Stimulated activated CD4-positive, alpha-beta T cell treated with anti-CD3 and anti-CD28 coated beads, Interleukin-1b, Interleukin-23, amount 100 ng/mL, for 1 hour (primary cell): ENCODE measurements at places on chromosomes 1 and 21.

DNA sequence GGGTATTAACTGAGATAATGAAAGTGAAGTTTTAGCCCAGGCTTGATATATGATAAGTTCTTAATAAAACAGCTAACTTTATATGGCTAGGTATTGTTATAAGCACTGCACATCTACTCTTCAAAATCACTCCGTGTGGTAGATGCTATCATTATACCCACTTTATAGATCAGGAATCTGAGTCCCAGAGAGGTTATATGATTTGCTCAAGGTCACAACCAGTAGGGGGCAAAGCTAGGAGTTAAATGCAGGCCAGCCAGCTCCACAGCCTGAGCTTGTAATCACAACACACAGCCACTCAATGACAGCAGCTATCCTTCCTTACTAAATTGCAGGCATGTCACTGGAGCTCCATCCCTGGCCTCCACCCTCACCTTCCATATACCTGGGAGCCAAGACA lies 115.8 kb downstream of the CAPN8 start:
- no peak for DNase-seq

DNA sequence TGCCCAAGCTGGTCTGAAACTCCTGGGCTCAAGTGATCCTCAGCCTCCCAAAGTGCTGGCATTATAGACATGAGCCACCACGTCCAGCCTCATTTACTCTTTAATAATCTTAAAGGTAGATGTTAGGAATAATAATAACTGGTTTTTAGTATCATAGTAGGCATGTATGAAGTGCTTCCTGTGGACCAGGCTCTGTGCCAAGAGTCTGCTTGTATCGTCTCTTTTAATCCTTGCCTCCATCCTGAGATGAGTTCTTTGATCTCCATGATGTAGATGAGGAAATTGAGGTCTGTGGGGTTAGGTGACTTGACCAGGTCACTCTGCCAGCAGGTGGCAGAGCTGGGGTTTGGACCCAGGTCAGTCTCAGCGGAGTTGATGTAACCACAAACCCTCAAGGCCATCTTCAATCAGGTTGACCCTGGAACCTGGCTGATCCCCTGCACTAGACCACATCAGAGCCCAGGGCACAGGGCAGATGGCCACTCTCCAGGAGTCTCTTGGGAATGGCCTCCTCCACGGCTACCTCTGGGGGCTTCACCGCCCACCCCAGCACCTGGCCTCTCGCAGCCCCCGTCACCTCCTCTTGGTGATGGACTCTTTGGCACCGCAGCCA lies 11.3 kb downstream of the EFHD2 start:
- DNase-seq: no peak

GRCh38 chr1:31007462-31007991 lies 58.0 kb downstream of the PUM1 start:
- DNase-seq: no peak

DNA sequence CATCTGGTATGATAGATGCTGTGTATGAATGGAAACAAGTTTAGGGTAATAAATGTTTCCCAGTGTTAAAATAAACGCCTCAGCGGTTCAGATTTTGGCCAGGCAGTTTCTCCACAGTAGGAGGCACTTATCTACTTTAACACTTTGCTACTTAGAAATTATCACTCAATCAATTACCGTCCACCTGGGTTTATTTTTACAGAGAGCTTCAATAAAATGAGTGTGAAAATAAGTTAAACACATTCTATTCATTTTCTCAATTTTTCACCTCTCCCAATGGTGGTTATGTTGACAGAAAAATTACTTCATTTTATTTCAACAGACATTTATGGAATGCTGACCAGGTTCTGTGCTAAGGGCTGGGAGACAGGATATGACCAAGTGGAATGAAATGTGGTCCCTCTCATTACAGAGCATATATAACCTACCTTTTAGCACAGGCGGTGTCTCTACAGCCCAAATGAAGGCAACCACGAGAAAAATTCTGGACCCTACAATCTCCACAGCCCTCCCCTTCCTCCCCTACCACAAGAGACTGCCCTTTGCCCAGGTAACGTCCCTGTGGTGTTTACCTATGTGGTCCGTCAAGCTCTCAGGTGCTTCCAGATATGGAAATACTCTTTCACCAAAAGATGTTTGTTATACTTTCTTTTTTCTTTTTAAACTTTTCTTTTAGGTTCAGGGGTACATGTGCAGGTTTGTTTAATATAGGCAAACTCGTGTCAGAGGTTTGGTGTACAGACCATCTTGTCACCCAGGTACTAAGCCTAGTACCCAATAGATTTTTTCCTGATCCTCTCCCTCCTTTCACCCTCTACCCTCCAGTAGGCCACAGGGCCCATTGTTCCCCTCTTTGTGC lies 105.5 kb downstream of the HLCS start:
- no peak for DNase-seq

GRCh38 chr1:1042835-1043234 lies 22.9 kb downstream of the AGRN start:
- DNase-seq: no peak

DNA sequence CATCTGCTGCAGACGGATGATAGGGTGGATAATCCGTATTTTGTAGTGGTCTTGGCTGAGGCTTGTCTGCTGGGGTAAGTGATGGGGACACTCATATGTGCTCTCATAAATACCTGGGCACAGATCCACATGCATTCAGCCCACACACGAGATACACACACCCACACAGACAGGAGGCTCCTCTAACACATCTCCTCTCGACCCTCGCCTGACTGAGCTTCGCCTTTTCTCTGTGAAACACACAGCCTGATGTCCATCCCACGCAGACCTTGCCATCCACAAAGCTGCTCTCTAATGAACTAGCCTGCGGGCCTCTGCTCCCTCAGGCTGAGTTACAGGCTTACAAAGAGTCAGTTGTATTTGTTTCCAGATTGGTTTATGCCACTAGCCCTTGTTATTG lies 96.3 kb upstream of the CSF3R start:
- no peak for DNase-seq

DNA sequence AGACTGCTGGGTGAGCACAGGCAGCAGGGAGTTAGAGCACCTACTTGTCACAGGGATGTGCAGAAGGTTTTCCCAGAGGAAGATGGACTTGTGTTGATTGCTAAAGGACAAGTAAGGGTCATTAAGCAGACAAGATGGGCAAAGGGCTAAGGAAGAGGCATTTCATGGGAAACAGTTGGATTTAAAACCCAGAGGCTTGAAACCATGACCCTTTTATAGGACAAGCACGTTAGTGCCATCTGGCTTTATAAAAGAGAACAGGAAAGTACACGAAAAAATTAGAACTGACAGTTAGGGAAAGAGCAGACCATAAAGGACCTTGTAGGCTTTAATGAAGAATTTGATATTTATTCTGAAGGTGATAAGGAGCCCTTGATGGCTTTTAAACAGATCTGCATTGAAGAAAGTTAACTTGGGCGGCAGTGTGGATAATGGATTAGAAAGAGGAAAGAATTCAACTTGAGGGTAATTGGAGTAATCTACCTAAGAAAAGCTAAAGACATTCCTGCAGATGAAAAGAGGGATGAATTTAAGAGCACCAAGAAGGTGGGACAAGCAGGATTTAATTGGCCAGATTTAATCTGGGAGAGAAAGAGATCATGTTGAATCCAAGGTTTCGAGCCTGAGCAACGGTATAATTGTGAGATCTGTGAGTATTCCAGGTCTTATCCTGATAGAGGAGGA lies 68.6 kb downstream of the ZC3H11B start:
- DNase-seq: no peak

DNA sequence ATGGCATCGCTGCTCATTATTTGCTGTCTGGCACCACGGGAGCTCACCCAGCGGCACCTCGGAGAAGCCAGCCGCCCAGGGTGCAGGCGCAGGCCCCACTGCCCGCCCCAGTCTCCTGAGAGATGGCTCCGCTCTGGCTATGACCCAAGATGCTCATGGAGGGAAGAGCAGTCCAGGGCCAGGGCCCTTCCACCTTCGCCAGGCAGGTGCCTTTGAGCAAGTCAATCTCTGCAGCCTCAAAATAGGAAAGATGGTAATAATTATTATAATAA lies 437.3 kb downstream of the KIF26B start:
- no peak for DNase-seq

DNA sequence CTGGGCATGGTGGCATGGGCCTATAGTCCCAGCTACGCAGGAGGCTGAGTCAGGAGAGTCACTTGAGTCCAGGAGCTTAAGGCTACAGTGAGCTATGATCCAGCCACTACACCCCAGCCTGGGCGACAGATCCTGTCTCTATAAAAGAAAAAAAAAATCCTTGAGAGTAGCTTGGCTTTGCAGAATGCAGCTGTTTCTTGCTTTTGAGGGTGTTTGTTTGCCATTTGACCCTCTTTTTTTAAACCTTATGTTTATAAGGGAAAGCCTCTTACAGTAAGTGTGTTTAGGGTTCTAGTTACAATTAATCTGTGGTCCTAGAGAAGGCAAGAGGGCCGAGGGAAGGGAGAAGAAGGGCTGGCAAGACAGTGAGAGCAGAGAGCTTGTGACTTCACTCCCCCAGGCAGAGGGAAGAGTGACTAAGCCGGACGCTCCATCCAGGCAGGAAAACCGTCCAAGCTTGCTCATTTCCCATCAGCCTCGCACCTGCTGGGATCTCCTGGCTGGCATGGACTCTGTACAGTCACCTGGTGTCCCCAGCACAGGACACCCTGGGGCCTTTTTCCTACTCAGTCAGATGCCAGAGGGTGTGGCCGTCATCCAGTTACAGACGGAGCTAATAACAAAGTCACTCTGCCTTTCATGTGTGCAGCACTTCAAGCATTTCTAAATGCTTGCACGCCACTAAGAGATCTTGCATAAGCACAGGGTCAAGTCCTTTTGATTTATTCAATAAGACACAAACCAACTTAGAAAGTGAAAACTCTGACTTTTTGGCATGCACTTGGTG lies 55.5 kb upstream of the PSEN2 start:
- no peak for DNase-seq
